ENCODE measurements at places on chromosomes 3 and 15.

DNA sequence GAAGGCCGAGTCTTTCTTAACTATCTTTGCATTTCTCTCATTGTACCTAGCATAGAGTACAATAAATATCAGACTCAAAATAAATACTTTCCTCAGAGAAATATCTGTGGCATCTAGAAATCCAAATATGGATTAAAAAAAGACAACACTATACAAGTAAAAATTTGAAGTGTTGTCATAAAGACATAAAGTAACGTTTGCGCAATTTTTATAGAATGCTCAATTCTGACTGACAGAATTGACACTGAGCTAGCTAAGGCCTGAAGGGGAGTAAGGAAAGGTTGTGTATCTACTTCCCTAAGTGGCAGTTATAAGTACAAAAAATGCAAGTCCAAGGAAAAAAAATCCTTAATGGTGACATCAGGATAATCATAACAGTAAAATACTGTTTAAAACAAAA, 1.1 kb downstream of the SEC11A start:
- no peak for DNase-seq

DNA sequence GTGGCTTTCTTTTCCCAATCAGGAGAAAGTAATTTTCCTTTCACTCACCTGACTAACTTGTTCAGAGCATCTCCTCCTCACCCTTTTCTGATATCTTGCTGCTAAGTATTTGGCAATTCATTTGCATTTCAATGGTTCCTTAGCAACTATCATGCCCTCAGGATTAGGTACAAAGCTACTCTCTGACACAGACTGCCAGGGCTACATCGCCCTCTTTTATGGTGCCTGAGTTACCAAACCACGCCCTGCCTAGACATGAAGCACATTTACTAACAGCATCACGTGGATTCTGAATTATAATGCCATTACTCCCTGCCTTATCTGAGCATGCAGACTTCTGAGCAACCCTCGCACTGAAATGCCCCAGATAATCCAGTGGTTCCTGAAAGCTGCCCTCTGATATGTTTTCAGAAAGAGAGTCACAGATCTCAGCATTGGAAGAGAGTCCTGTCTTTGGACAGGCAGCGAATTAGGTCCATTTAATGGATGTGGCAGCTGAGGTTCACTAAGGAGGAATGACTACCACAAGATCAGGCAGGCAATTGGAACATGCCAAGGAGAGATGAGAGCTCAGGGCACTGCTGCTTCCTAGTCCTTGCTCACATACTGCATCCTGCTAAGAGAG, 14.5 kb downstream of the EPHB1 start:
- no peak for DNase-seq

DNA sequence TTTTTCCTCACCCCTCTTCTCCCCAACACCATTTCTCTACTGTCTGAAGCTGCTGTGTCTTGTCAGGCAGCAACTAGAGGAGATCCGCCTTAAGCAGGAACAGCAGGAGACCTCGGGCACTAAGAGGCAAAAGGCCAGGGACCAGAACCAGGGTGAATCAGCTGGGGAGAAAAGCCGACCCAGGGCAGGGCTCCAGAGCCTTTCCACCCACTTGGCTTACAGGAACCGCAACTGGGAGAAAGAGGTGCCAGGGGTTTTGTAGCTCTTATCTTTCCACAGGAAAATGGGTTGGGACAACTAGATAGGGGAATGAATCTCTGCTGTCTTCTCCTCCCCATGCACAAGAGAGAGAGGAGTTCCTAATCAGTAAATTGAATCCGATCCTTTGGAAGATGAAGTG, 3.0 kb upstream of the NGRN start:
- no peak for DNase-seq

- no peak for DNase-seq
These were observed 18.0 kb downstream of the APOD start for GRCh38 chr3:195565716-195566115.

- DNase-seq = no peak
These were observed 34.9 kb upstream of the POLR2M start for GRCh38 chr15:57671636-57672035.

All from stimulated activated CD4-positive, alpha-beta T cell treated with anti-CD3 and anti-CD28 coated beads, Interleukin-1b, Interleukin-23, amount 100 ng/mL, for 1 hour (primary cell).